DMS53 (cell line): ENCODE measurements at places on chromosomes 4 and X.
A peak's percentile ranks its signal among the peaks of the same experiment; 100 is the strongest.

- peak; percentile 64 for DNase-seq
Observed at GRCh38 chrX:15930585-15930984, 76.0 kb upstream of the AP1S2 start.

GRCh38 chrX:22165732-22166457 is 106.8 kb upstream of the CBLL2 start:
- no peak for DNase-seq

DNA sequence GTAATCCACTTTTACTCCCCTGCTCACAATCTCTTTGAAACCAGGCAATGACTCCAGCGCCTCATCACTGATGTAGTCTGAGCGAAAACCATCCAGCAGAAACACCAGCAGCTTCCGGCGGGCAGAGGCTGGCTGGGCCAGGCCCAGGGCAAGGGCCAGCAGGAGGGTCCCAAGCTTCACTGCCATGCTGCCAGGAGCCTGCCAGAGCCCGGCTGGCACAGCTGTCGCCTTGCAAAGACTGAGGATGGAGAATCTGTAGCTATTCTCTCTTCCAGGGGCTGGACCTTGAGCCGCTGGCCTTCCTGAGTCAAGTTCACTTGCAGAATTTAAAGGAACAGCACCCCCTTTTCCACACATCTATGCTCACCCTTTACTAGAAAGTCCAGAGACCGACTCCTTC is at the start of gene ENPP6:
Gene ENPP6 (minus strand): TSS at position 240 of the 400 bp plus-strand sequence. CDS start 54 bp downstream, at position 186.
- DNase-seq: no peak

DNA sequence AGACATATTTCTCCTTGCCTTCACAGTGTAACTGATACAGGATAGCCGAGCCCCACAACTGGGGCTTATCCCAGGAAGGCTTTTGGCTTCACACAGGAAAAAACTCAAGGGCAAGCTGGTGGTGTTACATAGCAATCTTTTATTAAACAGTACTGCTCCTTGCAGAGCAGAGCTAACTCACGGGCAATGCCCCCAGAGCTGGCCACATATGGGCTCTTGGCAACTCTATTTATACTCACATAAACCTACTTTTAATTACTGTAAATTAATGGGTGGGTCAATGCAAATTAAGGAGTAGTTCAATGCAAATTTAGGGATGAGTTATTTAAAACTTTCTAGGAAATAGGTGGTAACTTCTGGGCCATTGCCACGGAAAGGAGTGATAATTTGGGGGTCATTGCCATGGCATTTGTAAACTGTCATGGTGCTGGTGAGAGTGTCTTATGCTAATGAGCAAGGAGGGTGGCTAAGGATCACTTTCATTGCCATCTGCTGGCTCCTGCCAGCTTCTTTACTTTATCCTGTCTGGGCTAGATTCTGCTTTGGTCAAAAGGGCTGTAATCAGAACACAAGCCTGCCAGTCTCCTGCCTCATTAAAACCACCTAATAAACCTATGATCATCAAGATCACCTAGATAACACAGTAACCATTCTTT is 288.8 kb downstream of the CENPC start:
- no peak for DNase-seq

DNA sequence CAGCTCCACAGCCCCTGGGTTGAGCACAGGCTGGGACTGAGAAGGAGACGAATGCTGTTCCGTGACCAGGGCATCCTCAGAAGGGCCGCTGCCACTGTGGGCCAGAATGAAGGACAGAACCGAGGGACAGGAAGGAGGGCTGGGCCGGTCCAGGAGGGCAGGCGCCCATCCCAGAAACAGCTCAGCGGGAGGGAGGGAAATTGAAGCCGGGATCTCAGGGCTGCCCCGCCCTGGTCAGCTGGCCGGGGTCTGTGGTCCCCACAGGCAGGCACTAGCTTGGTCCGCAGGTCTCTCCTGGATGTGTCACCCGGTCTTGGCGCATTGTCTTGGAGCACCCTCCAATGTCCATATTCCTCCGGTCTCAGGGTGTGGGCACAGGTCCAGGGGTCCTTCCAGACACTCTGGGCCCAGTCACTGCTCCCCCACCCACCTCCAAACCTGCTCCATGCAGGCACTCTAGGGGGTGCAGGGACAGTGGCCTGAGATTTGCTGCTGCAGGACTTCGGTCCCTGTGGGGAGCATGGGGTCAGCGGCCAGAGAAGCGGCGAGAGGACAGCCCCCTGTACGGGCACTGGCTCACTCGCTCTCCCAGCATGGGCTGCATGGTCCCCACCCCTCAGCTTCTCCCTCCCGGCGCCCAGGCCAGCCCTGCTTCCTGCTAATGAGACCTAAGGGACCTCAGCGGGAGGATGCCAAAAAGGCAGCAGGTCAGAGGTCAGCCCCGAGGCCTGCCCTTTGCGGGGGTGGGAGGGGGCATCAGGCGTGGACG is 23.9 kb upstream of the MXD4 start:
- DNase-seq: no peak

- DNase-seq: peak; percentile 15
Observed at GRCh38 chr4:27068151-27068867, 207.7 kb downstream of the STIM2 start.

- no peak for DNase-seq
Observed at GRCh38 chr4:144948009-144948408, 150.0 kb downstream of the ANAPC10 start.

DNA sequence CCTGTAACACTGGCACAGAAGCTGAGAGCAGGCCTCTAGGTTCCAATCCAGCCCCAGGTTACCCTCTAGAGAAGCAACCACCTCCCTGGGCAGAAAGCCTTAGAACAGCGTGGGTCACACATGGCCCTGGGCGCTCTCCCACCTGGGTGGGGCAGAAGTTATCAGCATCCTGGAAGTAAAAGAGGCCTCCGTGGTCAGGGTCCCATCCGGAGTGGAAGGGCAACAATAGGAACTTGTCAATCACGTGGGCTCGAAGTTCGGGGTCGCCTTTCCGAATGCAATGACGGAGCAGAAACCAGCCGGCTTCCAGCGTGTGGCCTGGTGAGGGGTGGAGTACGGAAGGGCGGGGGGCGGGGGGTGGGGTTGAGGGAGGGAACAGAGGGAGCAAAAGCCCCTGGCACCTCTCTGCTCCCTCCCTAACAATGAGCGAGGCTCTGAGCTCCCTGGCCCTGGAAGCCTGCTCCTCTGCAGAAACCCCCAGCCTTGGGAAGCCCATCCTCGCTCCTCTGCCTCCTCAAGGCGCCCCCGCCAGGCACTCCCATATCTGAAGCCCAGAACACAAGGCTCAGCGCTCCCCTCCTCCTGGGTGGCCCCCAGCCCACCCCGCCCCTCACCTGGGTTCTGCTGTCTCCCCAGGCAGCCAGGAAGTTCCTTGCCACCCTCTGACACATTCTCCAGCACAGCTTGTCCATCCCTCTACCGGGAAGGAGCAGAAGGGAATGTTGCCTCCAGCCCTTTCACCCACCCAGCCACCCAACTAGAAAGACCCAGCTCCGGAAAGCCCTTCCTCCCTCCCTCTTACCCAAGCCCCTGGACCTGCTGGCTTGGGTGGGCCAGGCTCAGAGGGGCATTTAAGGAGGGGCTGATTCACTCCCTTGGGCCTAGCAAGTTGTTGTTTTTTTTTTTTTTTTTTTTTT is 2.8 kb downstream of the RENBP start:
- no peak for DNase-seq

DNA sequence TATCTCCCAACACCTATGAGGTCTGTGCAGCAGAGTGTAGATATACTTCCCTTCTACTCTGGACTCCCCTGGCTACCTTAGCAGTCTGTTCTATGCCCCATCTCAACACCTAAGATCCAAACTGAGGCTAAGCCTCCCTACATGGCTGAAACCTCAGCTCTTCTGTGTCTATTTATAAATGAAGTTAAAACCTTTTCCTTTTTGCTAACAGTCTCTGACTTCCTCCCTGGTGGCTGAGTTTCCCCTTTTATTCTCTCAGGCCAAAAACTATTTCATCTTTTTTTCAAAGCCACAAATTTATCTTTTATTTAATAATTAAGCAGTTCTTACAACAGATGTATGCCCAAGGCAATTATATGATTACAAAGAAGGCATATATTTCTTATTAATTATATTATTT is 111.8 kb upstream of the STIM2 start:
- DNase-seq: no peak

DNA sequence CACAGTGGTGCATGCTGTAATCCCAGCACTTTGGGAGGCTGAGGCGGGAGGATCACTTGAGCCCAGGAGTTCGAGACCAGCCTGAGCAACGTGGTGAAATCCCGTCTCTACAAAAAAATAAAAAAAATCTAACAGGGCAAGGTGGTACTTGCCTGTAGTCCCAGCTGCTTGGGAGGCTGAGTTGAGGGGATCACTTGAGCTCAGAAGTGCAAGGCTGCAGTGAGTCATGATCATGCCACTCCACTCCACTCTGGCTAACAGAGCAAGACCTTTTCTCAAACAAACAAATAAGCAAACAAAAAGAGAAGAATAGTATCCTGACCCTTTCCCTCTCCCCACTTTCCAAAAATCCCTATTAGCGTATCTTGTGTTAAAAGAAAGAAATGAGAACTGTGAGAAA is 52.7 kb downstream of the NPY1R start:
- peak; percentile 86 for DNase-seq

- no peak for DNase-seq
Observed at GRCh38 chr4:96264941-96265463, 425.1 kb downstream of the PDHA2 start.

GRCh38 chr4:76856243-76857073 is 41.5 kb downstream of the SOWAHB start:
- DNase-seq: peak; percentile 68

GRCh38 chr4:120857312-120857711 is 65.2 kb downstream of the PRDM5 start:
- DNase-seq: no peak

- peak; percentile 57 for DNase-seq
Observed at GRCh38 chrX:76148753-76149152, 24.1 kb upstream of the PBDC1 start.

DNA sequence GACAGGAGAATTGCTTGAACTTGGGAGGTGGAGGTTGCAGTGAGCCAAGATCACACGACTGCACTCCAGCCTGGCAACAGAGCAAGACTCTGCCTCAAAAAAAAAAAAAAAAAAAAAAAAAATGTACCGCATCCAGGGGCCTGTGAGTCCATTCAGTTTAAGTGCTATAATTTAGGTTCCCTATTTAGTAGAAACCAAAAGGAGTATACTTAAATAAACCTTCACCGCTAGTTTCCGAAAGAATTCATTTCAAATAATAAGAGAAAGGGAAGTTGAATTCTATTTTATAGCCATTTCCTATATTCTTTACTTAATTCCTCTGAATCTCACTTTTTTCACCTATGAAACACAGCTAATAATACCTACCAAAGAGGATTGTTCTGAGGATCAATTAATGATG is 20.8 kb upstream of the LRBA start:
- DNase-seq: peak; percentile 28

DNA sequence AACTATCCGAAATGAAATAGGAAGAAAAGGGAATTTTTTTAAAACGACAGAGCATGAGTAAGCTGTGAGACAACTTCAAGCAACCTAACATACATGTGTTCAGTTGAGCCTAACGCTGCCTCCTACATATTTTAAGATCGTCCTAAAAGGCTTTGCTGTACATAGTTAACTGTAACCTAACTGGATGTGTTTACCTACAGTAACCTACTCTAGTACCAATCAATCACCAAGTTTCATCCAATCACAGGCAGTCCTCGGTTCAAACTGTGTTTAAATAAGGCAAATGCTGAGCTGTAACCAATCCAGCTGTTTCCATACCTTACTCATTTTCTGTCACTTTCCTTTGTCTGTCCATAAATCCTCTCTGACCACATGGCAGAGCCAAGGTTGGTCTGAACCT is 17.1 kb downstream of the RCHY1 start:
- no peak for DNase-seq

GRCh38 chr4:152999346-153000075 is 63.4 kb downstream of the FHDC1 start:
- DNase-seq: no peak

- DNase-seq: no peak
Observed at GRCh38 chr4:137754652-137755471, 222.6 kb upstream of the PCDH18 start.

DNA sequence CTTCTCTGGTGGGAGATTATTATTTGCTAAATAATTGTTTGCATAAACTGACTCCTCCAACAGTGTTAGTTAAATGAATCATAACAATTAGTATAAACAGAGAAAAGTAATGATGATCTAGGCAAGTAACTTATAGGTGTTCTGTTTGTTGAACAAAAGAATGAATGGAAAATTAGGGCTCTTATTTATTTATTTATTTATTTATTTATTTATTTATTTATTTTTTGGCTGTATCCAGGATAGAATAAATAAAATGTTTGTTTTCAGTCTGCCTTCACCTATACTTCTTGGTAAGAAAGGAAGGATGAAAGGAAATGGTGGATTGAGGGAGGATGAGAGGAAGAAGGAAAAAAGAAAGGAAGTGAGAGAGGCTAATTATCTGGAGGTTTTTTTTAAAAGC is 561.6 kb upstream of the MAGEB2 start:
- DNase-seq: no peak

DNA sequence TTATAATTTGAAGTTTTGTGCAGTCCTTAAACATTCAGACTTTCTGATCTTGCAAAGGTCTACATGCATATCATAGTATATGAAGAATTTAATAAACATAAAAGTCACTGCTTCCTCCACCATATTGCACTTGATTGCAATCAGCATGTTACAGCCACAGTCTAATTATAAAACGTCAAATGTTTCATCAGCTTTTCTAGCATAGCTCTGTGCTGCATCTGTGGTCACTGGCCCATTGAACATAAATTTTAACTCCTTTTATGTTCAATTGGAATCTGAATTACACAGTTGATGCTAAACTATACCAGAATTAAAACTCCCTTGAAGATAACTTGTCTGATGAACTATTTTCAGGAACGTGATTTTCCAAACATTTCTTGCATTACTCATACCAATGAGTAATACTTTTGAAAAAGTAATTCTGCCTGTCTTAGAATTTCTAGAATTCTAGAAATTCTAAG is 329.1 kb downstream of the GALNTL6 start:
- no peak for DNase-seq

- peak; percentile 33 for DNase-seq
Observed at GRCh38 chr4:4182835-4183568, 43.7 kb downstream of the OTOP1 start.

- DNase-seq: peak; percentile 62
Observed at GRCh38 chr4:145012841-145013240, 85.2 kb downstream of the ANAPC10 start.

DNA sequence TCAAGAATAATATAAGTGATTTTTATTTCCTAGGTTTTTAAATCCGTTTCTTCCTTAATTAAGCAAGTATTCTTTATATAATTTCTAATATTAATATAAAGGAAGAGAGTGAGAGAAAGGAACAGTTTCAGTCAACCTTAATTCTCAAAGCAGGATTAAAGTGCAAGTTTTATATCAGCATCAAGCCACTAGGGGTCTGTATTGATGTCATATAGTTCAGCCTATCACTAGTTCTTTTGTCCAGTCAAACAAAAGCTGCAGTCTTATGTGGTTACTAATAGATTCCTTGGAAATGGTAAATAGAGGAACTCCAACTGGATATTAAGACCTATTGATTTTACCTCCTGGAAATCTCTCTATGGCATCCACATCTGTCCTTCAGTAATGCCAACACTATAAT is 82.0 kb downstream of the NAP1L3 start:
- peak; percentile 44 for DNase-seq

GRCh38 chr4:111519683-111520082 is 625.6 kb upstream of the FAM241A start:
- DNase-seq: no peak

GRCh38 chr4:126533146-126533805 is 1099.5 kb upstream of the INTU start:
- DNase-seq: no peak
